ENCODE measurements at places on chromosomes 16 and 17.

- DNase-seq: no peak
Measured at GRCh38 chr16:74439685-74440084, 18.4 kb upstream of the CLEC18B start.

DNA sequence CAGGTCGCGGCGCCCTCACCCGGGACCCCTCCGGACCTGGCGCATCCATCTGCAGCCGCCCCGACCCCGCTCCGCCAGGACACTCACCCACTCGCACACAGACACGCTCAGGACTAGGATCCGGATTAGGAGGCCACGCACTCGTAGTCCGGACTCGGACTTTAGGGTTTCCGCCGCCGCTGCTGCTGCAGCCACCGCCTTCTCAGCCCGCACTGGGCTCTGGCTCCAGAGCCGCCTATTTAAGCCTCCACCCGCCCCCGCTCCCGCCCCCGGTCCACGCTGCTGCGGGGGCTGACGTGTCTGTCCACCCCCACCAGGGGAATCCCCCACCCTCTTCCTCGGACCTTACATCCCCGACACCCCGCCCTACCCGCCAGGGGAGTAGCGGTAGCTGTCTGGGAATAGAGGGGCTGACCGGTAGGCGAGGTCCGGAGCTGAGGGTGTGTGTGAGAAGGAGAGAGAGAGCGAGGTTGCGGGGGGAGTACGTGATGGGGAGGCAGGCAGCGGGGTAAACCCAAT, at the start of gene RRAD:
Gene RRAD (minus strand): TSS at position 214 of the 519 bp plus-strand sequence. CDS start 356 bp downstream, outside the sequence.
- peak; percentile 29 for DNase-seq

GRCh38 chr16:7182510-7183109, 150.0 kb upstream of the RBFOX1 start:
- no peak for DNase-seq

- DNase-seq: peak; percentile 96
Measured at GRCh38 chr17:692116-692515, 22.5 kb downstream of the VPS53 start.

DNA sequence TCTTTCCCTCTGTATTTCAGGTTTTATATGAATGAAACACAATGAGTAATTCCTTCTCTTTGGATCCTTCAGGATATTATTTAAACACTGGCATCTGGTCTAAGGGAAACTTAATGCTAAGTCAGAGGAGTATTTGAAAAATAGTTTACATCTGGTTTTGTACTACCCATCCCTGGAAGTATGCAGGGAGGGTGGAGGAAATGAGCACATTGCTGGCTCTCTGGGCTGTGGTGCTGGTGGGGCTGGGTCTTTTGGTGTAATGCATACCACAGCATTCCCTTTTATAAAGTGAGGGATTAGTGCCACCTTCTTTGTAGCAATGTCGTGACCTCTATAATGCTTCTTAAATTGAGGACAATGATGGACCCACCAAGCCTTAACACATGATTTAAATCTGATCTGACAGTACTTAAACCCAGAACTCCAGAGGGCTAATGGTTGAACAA, 105.5 kb upstream of the AXIN2 start:
- peak; percentile 23 for DNase-seq

- DNase-seq: no peak
Measured at GRCh38 chr17:82647593-82648164, 565 bp downstream of the WDR45B start.

- DNase-seq: no peak
Measured at GRCh38 chr17:78812855-78813254, 27.8 kb downstream of the USP36 start.

DNA sequence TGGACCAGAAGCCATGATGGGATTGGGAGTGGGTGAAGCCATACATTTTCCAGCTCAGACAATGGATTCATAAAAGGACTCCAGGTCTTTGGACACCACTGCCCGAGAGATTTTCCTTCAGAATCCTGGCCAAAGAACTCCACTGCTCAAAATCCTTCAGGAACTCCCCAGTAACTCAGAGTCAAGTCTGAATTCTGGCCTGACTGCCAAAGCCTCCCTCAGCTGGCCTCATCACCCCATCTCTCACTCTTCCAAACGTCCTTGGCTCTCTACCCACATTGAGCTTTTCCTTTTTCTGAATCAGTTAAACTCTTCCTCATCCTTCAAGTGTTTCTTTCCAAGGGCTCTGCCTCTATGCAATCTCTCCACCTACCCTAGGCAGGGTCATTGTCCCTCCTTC, 1.2 kb upstream of the SEPTIN1 start:
- no peak for DNase-seq

DNA sequence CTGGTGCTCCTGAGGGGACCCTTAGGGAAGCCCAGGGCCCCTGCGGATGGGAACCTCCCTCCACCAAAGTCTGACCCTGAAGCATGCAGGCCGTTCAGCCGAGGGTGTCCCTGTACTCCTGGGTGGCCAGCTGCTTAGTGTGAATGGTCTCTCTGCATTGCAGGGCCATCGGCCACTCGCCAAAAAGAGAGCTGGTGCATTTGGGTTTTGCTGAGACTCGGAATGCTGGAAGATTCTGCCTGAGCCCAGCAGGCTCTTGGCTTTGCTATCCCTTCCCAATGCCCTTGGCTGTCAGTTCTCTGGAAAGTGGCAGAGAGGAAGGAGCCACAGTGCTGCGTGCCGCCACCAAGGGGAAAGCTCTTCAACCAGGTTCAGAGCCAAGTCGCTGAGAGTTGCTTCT, 2.8 kb downstream of the MEOX1 start:
- DNase-seq: no peak

DNA sequence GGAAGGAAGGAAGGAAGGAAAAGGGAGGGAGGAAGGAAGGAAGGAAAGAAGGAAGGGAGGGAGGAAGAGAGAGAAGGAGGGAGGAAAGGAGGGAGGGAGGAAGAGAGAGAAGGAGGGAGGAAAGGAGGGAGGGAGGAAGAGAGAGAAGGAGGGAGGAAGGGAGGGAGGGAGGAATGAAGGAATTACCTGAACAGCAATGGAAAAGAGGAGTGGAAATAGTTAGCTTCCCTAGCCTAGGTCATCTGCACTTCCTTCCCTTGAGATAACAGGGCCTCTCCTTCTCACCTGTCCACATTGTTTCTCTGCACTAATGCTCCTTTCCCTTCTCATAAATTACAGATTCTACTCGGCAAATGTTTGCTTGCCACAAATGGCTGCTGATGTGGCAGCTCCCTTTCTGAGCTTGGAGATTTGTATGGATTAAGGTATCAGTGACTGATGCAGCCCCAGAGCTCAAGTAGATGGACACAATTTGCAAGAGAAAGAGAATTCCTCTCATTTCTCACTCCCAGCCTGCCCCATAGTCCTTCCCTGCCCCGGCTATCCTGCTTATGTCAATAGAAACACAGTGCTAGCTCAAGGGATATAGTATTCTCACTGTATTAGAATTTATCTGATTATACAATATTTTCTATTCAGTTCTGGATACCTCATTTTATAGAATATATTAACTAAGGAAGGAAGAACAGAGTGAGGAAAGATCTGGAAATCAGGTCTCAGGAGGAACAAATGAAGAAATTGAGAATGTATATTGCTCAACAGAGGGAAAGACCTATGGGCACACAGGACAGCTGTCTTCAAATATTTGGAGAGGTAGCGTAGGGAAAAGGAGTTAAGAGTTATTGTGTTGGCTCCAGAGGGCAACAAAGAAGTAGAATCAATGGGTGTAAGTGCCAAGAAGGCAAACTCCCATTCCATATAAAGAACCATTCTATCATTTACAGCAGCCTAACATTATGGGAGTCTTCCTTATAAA, 14.6 kb downstream of the HOXB1 start:
- DNase-seq: no peak

GRCh38 chr16:3443108-3444031, at the start of the genes NAA60 and ZNF597:
TSS of gene NAA60 (plus strand) at chr16:3443680. CDS start at chr16:3476228, 32,548 bp downstream.
TSS of gene ZNF597 (minus strand) at chr16:3443504. CDS start at chr16:3443153, 351 bp downstream.
- DNase-seq: peak; percentile 95

- no peak for DNase-seq
Measured at GRCh38 chr17:14157822-14158221, 78.8 kb downstream of the CDRT15 start.

DNA sequence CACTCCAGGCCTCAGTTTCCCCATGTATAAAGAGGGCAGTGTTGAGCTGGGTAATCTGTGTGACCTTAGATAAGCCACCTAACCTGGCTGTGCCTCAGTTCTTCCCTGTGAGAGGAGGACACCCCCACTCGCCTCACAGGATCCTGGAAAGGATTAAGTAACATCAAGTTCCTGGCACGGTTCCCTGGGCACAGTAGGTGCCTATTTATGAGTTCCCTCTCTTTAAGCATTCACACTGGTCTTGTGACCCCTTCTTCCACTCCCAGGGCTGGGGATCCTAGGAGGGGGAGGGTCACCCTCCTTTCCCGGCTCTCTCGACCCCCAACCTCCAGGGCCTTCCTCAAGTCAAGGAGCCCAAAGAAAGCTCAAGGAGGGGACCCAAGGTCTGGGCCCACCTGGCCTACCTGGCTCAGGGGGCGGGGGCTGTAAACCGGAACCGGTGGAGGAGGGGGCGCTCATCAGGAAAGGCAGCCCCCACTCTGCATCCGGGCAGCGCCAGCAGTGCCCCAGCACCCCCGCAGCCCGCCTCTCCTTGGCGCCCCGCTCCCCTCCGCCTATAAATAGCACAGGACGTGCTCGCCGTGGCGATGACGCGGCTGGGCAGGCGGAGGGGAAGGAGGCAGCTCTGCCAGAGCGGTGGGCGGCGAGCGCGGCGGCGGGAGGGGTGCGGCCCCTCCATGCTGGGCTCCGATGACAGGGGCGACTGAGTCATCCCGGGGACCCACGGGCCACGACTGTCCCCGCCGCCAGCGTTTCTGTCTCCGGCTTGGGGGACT, 9.4 kb downstream of the RPL19 start:
- DNase-seq: peak; percentile 35

- no peak for DNase-seq
Measured at GRCh38 chr17:80664217-80664790, 119.7 kb downstream of the RPTOR start.

DNA sequence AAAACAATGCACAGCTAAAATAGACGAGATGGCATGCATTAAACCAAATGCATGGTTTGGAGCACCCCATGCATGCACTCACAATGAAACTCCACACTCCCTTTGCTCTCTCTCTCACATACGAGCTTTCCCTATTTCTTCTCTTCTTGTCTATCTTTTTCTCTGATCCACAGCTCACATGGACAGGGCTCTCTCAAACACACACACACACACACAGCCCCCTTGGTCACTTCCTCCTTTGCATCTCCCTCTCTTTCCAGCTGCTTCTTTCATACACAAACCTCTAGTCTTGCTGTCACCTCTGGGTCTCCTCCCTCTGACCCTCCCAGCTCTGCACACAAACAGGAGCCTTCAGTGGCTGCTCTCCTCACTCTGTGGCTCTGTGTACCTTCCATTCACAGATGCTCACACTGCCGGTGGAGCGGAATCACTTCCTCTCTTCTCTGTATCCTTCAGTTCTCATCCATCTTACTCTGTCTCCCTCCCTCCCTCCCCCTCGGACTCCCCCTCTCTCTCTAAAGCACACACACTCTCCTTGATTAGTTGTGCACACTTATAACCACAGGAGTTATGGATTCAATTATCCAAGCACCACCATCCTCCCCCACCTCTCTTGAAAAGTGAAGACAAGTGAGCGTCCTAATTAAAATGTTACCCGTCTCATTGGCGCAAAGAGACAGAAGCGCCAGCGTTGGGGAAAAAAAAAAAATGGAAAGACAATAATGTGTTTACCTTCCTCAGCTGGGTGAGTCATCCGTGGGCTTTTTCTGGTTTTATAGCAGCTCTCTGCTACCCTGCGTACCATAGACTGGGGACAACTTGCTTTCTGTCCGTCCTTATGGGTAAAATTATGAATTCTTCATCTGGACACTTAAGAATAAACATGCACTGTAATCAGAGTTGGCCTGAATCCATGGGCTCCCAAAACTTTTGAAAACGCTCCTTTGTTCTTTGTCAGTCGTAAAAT, 90.8 kb downstream of the SHISA6 start:
- no peak for DNase-seq

DNA sequence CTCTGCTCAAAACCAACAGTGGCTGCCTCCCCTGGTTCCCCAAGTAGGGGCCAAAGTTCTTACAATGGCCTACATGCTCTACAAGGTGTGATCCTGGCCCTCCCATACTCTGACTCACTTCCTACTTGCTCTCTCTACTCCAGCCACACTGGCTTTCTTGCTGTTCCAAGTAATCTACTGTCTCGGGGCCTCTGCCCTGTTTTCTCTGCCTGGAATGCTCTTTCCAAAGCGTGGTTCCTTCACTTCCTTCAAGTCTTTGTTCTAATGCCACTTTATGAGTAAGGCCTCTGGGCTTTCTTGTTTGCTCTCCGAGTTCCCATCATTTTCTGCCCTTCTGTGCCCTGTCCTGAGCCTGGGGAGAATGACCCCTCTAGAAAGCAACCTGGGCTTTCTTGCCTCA, 4.1 kb upstream of the CDH3 start:
- no peak for DNase-seq

- DNase-seq: no peak
Measured at GRCh38 chr17:49935526-49936210, 33.3 kb upstream of the DLX4 start.

DNA sequence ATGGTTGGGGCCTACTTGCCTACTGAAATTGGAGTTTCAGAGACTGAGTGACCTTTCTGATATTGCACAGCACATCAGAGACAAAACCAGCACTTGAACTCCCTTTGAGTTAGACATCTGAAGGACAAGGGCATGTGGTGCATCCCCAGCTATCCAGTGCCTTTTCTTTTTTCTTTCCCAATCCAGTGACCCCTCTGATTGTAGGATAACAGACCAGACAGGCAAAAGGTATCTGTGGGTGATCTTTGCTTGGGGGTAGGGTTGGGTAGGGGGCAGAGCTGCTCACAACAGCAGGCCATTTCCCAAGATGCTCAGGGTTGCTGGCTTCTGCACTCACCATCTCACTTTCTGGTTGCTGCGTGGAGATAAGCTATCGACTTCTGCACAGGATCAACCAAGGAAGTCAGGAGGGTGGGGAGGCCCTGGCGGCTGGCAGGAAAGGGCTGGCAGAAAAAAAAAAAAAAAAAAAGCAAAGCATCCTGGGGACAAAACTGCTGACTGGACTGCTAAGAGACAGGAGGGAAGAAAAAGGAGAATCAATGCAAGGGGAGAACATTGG, 42.2 kb downstream of the HOXB1 start:
- DNase-seq: no peak

GRCh38 chr16:84922351-84923120, 88.8 kb downstream of the ZDHHC7 start:
- DNase-seq: no peak
